NCI-H1417 treated with DMSO at 0.1 percent for 48 hours (cell line): ENCODE measurements at places on chromosomes 2 and 18.

- DNase-seq, result no peak
These were observed 107.7 kb downstream of the HDAC4 start for GRCh38 chr2:239292959-239293774.

DNA sequence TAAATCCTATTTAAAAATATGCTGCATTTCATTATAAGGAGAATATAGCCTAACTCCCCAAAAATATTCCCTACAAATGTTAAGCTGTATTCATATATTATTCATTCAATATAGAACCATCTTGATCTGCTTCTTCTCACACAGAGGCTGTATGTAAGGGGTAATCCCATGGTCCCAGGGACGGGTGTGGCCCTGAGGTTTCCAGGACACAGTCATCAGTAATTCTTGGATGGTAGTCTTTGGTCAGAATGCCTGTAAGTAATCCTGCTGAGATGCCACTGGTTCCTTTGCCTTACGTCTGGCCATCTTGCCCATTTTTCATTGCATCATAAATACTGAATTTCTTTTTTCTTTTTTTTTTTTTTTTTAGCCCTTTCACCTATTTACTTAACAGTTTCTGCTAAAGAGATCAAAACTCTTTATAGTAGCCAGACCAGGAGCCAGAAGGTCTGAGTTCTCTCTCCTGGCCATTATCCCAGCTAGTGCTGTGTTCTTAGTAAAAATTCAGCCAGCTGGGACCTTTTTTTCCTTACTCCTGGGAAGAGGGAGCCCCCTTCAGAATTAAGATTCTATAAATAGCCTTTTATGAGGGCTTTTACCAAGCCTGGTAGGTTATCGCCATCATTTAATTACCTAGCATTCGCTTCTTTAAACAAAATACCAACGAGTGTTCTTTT lies 134.9 kb downstream of the SOX11 start:
- DNase-seq, result no peak

DNA sequence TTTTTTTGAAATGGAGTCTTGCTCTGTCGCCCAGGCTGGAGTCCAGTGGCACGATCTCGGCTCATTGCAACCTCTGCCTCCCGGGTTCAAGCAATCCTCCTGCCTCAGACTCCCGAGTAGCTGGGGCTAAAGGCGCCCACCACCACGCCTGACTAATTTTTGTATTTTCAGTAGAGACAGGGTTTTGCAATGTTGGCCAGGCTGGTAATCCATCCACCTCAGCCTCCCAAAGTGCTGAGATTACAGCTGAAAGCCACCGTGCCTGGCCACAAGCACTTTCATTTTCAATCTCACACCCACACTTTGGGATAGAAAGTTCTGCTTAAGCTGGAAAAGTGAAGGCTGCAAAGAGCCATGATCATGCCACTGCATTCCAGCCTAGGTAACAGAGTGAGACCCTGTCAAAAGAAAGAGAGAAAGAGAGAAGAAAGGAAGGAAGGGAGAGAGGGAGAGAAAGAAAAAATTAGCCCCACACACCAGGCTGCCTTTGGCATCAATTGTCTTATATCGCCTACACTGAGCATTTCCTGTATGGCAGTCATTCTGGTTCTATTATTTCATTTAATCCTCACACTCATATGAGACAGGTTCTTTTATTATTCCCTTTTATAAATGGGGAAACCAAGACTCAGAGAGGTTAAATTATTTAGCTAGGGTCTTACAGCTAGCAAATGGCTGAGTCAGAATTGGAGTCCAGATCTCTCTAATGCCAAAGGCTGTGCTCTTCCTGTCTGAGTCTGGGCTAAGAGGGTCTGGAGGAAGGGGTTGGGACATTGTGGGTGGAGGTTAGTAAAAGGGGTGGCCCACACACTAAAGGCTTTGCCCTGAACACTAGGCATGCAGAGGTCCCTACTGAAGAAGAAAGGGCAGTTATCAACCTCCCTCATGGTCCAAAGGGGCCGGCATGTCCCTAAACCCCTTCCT lies 37.9 kb upstream of the PKDCC start:
- DNase-seq, result no peak

DNA sequence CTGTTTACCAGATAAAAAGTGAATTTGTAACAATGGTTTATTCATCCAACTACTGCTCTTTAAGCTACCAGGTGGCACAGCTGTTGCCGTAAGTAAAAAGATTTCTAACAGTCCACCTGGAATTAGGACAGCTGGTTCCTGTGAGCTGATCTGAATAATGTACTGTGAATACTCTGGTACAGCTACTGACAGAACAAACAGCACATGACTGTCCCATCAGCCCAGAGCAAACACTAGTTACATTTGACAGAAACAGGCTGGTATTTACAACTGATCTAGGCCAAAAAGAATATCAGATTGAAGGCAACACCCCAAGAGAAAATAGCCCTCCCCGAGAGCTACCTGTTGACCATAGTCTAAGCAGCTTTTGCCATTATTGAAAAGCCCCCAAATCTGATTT lies 840.4 kb downstream of the CPS1 start:
- DNase-seq, result no peak

GRCh38 chr18:67218556-67218955 lies 298.0 kb downstream of the DSEL start:
- no peak for DNase-seq

DNA sequence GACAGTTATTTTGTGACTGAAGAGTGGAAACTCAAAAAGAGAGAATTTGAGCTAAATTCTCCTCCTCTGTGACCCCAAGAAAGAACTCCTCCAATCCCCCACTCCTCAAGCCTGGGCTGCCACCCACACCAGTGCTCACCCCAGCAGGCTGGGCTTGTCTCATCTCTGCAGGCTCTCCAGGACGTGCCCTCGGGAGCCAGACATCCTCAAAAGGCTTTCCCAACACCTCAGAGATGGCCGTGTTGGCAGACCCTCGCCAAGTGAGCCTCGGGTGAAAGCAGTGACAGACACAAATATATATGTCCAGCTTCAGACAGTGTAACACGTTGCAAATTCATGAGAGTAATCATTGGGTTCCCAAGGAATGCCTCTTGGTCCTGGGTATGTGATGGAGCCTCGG lies 377.7 kb upstream of the SALL3 start:
- DNase-seq, result no peak
